ENCODE measurements at places on chromosomes 16 and 17. TPM values are rescaled to one million over a fixed set of nuclear protein-coding genes. Genes with fewer than 3 reads are reported as not detected.

GRCh38 chr17:4987767-4988567 lies 492 bp upstream of the CAMTA2 start:
- DNase-seq, result no peak

DNA sequence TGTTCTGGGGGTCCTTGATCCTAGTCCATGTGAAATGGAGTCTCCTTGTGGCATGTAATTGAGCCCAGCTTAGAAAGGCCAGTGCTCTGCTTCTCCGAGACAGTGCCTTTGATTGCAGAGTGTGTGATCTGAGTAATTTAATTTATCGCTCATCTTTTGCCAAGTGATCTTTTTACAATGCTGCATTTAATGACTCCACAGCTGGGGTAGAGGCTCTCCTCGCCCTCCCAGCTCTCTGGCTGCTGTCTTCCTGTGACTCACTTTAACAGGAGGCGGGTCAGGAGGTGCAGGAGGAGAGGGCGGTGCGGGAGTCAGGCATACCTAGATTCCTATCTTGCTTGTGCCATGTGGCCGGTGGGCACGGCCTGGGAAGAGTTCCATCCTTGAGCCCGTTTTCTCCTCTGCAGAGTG lies 113.4 kb upstream of the FOXF1 start:
- DNase-seq, result no peak

DNA sequence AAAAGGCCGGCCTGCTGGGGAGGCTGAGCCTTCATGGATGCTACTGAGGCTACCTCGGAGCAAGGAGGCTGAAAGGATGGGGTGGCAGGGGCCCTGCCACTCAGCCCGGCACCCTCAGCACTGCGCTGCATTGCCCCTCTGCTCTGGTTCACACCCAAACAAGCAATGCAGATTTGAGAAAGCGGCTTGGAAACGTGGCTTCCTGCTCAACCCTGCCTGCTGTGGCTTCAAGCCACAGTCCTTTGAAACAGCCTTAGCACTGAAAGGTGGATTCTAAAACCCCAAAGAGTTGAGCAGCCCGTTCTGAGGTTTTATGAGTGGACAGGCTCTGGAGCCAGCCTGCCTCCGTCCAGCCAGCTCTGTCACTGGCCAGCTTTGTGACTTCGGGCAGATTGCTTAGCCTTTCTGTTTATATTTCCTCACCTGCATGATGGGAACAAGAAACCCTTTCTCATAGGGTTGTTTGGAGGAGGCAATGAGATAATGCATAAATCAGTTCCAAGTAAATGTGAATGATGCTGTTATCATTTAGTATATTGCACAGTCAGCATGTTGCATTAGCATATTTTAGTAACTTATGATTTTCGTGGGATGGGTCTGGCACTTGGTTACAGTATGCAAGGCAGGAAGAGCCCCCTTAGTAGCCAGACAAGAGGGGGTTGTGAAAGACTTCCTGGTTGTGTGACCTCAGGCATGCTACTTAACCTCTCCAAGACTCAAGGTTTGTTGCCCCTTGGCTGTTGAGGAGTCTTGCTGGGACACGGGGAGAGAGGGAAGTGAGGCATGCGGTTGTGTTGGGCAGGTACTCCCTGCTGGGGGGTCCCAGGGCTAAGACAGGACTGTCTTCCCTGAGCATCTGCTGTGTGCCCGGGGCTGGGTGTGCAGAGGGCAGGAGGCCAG lies 23.6 kb downstream of the CRISPLD2 start:
- no peak for DNase-seq

- no peak for DNase-seq
Measured at GRCh38 chr16:2779151-2779920, 2.3 kb upstream of the ELOB start.

DNA sequence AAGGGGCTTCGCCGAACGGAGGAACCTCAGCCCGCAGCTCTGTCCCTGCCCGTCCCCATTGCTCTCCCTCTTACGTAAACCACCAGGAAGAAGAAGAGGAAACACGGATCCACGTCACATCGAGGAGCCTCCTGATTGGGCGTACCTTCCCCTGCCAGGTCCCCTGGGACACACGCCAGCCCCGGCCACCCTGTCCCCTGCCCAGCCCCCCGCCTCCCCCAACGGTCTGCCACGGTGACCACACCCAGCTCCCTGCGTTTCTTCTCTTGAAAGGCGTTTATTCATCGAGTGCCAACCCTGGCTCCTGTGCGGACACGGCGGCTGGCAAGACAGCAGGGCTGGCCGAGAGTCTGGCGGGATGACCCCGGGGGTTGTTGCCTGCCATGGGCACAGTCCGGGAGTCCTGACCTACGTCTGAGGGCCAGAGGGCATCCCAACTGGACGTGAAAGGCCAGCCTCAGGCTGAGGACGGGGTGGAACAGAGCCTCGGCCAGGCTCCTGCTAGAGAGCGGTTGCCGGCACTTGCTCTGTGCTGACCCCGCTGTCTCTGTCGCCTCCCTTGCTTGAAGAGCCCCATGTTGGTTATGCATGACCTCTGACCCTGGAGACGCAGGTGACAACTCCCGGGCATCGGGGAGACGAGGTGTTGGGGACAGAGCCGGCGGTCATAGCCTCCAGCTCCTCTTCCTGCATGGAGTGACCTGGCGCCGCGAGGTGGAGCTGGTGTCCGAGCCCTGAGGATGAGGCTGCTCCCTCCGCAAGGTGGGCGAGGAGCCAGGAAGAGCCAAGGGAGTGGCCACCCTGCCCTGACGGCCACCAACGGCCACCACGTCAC lies 40.5 kb upstream of the ACSF3 start:
- no peak for DNase-seq

Gene KIF18B
- 2.8 TPM for total RNA-seq

Gene COPS3
- total RNA-seq, result 66.6 TPM

Data from kidney epithelial cell (primary cell).